Activated CD4-positive, alpha-beta T cell treated with anti-CD3 and anti-CD28 coated beads, Interleukin-2, Interleukin-4, amounts not matched to agents 100 ng/mL and 50 ng/mL, durations not matched to agents 16 hours and 8 hours (primary cell): ENCODE measurements at places on chromosomes 2 and 18.

DNA sequence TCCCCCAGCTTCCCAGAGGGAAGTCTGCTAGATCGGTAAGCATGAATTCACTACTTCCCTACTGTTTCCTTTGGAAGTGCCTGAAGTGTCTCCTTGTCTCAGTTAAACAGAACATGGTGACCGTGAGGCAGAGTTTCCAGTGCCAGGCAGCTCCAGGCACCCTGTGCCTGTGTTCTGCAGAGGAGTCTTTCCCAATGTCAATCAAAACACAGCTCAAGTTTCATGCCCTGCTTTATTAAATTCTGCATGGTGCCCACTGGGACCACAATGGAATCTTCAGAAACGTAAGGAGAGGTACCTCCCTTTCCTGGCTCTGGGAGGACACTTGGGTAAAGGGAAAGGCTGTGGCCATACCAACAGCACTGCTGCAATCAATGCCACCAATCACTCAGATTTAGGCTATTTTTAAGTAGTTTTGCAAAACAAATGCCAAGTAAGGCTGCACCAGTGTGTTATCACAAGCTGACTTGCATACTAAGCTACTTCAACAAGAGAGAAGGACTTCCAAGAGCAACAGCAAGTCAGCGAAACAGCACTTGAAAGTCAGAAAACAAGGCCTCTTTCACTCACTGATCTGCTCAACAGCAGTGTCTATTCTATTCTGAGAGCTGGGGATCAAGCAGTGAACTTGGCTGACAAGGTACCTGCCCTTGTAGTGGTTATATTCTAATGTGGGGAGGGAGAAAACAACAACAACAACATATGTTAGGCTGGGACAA lies 14.9 kb downstream of the LPIN2 start:
- peak; percentile 25 for DNase-seq

GRCh38 chr2:196925768-196926561 lies 542 bp downstream of the PGAP1 start:
- peak; percentile 27 for DNase-seq

DNA sequence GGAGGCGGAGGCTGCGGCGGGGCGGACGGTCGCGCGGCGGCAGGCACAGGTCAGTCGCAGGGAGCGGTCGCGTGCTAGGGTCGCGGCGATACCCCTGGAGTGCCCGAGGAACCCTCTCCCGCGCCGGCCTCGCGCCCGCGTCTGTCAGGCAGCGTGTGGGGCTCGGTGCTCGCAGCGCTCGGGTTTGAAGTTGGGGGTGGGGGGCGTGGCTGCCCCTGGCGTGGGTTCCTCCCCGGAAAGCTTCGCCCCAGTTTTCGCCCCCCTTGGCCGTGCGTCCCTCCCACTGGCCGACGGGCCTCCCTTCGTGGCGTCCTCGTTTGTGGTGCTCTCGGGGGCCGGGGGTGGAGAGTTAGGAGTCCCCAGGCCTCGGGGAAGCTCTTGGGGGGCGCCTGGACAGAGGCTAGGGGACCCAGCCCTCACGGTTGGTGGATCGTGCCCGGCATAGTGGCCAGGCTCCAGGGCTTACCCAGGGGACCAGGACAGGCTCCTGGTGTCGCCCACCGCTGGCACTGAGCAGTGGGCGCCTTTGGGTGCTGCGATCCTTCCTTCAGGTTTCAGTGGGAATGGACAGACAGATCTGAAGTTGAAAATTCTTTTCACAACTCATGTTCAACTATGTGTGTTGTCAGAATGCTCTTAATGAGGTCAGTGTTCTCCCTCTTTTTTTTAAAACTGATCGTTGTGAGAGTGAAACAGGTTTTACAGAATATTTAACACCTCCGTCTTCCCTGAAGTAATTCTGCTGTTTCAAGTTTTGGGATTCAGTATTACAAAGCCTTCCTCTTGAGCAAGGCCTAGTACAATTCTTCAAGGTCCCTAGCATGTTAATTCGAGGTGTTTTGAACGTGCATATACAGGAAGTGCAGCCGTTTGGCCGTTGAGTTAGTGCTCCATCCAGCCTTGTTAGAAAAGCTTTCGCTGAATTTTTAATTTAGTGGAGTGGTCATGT lies 604 bp downstream of the RALBP1 start:
- peak; percentile 25 for DNase-seq

GRCh38 chr2:142980246-142981068 lies 103.0 kb downstream of the KYNU start:
- peak; percentile 59 for DNase-seq

GRCh38 chr2:183579686-183580085 lies 455.4 kb downstream of the NUP35 start:
- DNase-seq: no peak

DNA sequence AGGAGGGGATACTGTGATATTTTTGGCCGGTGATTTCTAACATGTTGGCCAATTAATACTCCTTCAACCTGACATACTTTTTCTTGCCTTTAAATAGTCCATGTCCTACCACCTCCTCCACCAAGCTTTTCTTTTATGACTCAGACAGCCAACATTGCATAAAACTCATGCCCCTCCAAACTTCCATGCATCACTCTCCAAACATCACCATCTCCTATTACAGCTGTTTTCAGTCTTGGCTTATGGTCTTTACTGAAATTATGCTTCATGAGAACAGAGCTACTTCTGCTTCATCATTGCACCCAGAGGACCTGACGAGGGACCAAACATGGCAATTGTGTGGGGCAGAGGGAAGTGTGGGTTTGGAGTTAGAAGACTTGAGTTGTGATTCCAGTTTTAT lies 305.4 kb downstream of the LPIN1 start:
- DNase-seq: no peak

- DNase-seq: no peak
Measured at GRCh38 chr2:235728800-235729556, 235.1 kb downstream of the AGAP1 start.

DNA sequence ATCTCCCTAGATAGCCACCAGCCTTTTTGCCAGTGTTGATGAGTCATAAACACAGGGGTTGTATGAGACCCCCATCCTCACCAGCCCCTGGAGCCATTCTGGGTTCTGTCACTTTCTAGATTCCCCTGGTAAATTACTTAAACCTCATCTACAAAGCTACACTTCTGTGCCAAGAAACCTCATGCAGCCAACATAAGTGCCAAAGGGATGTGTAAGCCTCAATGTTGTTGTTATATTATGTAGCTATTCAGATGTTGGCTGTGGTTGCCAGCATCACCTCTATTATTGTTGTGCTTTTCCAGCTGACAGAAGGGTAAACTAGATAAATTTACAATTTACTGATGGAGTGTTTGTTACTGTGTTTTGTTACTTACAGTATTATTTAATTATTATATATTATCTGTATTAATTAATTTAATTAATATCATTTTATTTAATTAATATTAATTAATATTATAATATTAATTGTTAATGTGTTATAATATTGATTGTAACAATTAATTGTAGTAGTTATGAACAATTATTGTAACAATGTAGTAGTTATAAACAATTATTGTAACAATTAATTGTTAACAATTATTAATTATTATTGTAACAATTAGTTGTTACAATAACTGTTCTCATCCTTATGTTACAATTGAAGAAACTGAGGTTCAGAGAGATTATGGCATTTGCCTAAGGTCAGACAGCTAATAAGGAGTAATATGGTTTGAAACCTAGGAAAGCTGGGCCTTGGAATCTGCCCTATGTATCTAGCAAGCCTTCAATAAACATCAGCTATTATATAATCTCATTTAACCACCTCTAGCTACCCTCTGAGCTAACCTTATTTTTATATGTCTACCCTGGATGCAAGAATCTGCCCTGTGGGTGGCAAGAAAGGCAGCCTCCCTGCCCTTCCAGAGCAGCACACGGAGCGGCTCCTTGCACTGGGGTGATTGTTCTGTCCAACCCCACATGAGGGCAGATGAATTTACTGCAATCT lies 36.1 kb downstream of the PSTPIP2 start:
- no peak for DNase-seq
